ENCODE measurements at places on chromosomes 11 and 22. TPM values are rescaled to one million over a fixed set of nuclear protein-coding genes. Genes with fewer than 3 reads are reported as not detected.

LAYN gene
- 19.8 TPM for total RNA-seq

PRR33 gene
- total RNA-seq = not detected

AMBRA1 gene
- total RNA-seq = 30.0 TPM

TMEM86A gene
- total RNA-seq = 1.6 TPM

SAA1 gene
- total RNA-seq = not detected

MN1 gene
- 2.1 TPM for total RNA-seq
